ENCODE measurements at places on chromosomes 6 and 20. TPM values are rescaled to one million over a fixed set of nuclear protein-coding genes. Genes with fewer than 3 reads are reported as not detected.

DNA sequence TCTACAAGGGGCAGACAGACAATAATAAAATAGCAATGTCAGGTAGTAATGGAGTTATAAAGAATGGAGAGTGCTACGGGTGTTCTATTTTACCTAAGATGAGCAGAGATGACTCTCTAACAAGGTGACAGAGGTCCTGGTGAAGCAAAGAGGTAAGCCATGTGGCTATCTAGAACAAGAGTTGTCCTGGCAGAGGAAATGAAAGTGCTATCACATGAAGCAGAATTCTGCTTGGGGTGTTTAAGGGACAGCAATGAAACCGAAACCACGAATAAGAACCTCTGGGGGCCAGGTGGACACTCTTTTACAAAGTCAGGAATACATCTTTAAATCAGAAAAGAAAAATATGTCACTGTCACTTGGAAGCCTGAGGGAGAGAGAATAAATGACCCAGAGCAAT, 37.9 kb upstream of the IRAK1BP1 start:
- no peak for DNase-seq

DNA sequence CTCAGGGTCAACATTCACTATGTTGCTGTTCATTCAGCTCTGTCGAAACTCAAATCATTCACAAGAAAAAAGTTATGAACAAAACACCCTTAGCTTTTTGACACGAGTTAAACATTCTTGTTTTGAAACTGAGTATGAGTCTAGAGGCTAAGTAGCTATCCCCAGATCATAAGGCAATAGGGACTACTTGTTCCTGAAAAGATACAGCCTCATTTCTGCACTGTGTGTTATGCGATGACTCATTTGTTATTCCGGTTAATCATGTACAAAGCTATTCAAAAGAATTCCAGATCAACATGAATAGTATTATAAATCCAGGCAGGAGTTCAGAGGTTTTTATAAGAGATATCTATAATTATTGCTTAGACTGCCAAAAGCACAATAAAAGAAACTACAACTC, 908.0 kb downstream of the QKI start:
- DNase-seq: no peak

- no peak for DNase-seq
Measured at GRCh38 chr6:150115769-150116168, 27.1 kb upstream of the PPP1R14C start.

DNA sequence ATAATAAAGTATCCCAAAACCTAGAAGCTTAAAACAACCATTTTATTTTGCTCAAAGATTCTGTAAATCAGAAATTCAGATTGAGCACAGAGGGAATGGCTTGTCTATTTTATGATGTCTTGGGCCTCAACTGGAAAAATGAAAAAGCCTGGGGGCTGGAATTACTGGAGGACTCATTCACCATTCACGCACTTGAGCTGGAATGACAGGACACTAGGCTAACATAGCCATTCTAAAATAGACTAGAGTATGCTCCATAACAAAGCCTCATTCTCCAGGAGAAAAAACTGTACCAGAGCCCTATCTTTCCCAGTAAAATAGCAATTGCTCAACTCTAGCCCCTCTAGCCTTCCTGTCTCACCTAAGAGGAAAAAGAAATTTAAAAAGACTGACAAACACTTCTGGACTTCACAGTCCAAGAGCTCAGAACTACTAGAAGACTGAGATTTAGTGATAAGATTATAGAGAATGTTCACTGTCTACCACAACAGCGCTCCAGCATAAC, 145.4 kb upstream of the BTBD3 start:
- DNase-seq: no peak

DNA sequence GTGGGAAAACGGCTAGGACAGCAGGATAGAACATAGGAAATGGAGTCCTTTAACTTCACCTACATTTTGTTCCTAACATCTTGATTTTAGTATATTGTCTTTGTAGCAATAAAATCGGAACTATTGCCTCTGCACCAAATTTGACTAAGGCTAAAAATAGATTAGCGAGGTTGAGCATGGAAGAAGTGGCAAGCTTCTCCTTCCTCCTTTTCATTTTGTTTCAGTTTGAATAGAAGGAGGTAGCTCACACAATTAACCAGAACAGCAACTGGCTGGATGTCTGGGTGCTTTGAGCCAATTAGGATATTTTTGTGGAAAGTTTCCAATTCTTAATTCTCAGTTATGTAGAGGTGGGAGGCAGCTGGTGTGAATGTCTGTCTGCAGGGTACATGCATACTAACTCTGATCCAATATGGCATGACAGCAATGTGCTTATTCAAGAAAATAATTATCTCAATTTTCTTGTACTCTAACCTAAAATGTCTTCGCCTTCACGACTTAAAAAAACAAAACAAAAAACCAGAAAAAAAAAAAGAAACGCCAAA, 3.1 kb upstream of the HECA start:
- DNase-seq: no peak

DNA sequence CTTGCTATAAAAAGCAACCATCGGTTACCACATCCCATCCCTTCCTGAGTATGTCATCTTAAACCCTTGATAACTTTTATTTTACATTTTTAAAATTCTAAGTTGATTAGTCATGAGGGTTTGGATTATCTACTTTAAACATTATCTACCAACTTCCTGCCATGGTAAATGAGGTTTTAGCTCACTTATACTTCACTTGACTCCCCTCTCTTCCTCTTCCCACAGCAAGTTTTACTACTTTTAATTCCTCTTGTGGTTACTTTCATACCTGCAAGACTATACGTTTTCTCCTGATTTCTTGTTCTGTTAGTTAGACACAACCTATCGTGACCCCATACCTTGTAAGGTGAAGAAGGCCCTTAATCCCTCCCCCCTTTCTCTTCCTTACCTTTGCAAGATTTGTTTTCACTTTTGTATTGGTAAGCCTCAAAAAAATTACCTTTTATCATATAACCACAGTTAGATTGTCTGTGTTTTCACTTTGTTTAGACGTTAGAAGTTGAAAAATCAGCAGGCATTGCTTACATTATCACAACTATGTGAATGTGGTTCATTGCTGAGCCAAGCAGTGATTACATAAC, 60.1 kb upstream of the OGFRL1 start:
- DNase-seq: no peak

DNA sequence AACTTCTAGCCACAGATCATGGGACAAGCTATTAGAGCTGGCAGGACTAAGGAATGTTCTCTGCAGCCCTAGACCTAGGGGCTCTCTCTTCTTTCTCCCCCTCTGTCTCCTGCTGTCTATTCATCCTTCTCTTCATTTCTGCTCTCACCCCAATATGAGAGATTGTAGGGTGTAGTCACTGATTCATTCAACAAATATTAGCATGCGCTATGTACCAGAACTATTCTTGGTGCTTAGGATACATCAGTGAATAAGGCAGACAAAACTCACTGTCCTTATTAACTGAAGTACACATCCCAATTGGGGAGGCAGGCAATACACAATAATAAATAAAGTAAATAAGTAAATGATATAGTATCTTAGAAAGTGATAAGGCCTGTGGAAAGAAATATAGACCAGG, 14.7 kb upstream of the SIRPB2 start:
- DNase-seq: no peak

DNA sequence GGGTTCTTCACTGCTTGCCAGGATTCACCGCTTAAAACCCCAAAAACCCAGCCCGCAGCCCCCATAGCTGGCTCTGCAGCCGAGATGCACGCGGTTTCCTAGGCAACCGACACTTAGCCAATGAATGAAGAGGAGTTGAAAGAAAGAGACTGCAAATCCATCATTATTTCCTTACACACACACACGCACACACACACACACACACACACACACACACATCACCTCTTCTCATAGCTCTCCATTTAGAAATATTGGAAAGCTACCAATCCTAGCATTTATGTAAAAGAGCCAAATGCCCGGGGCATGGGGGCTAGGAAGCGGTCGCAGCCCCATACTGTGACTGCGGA, 3.4 kb upstream of the TUBB2B start:
- DNase-seq: no peak

- DNase-seq: no peak
Measured at GRCh38 chr6:42038163-42038562, 12.2 kb upstream of the TAF8 start.

GRCh38 chr6:77650098-77650663, 2.7 kb upstream of the MEI4 start:
- no peak for DNase-seq

- no peak for DNase-seq
Measured at GRCh38 chr20:23086056-23086566, at the start of gene CD93. CD93 (minus strand) TSS chr20:23086324; CDS start chr20:23086192, 132 bp downstream.

GRCh38 chr6:42269553-42269952, 51.9 kb upstream of the MRPS10 start:
- no peak for DNase-seq

GRCh38 chr6:158021814-158022748, 40.4 kb downstream of the SYNJ2 start:
- no peak for DNase-seq

- no peak for DNase-seq
Measured at GRCh38 chr6:5084781-5085647, at the start of gene PPP1R3G. PPP1R3G (plus strand) TSS chr6:5085341; CDS start chr6:5085486, 145 bp downstream.

GRCh38 chr20:12535316-12535715, 473.5 kb upstream of the SPTLC3 start:
- DNase-seq: no peak

DNA sequence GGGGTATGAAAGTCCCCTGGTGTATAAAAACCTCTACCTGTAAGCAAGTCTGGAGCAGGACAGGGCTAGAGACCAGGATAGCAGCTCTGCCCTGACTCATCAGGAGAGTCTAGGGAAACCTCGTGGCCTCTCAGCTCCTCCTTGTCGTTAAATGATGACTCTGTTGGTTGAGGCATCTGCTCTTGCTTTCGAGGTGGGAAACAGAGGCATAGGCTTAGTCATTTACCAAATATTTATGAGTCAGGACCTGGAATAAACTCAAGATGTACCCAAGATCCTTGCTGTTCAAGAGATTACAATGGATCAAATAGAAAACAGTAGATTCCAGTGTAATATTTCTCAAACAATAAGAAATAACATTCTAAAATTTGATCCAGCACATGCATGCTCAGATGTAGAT, 5.5 kb downstream of the MANBAL start:
- no peak for DNase-seq

- no peak for DNase-seq
Measured at GRCh38 chr6:166277892-166278578, 30.2 kb downstream of the PRR18 start.

GRCh38 chr6:13400772-13401171, 72.4 kb upstream of the TBC1D7 start:
- DNase-seq: no peak

- DNase-seq: no peak
Measured at GRCh38 chr6:7537565-7538174, 3.8 kb upstream of the DSP start.

DNA sequence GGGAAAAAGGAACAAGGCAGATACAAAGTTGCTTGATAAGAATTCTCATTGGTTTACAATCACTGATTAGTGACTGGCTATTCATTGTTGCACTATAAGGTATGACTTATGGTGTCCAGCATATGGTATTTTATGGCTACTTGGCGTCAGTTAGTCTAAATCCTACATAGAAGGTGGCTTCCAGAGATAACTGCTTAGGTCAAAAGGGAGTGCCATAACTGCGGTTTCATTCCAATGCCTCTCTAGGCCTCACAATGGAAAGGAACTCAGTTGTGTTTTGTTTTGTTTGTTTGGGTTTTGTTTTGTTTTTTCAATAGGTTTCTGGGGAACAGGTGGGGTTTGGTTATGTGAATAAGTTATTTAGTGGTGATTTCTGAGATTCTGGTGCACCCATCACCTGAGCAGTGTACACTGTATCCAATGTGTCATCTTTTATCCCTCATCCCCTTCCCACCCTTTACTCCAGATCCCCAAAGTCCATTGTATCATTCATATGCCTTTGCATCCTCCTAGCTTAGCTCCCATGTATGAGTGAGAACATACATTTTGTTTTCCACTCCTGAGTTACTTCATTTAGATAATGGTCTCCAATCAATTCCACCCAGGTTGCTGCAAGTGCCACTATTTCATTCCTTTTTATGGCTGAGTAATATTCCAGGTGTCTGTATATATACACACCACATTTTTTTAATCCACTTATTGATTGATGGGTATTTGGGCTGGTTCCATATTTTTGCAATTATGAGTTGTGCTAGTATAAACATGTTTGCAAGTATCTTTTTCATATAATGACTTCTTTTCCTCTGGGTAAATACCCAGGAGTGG, 7.0 kb downstream of the GOPC start:
- no peak for DNase-seq

DNA sequence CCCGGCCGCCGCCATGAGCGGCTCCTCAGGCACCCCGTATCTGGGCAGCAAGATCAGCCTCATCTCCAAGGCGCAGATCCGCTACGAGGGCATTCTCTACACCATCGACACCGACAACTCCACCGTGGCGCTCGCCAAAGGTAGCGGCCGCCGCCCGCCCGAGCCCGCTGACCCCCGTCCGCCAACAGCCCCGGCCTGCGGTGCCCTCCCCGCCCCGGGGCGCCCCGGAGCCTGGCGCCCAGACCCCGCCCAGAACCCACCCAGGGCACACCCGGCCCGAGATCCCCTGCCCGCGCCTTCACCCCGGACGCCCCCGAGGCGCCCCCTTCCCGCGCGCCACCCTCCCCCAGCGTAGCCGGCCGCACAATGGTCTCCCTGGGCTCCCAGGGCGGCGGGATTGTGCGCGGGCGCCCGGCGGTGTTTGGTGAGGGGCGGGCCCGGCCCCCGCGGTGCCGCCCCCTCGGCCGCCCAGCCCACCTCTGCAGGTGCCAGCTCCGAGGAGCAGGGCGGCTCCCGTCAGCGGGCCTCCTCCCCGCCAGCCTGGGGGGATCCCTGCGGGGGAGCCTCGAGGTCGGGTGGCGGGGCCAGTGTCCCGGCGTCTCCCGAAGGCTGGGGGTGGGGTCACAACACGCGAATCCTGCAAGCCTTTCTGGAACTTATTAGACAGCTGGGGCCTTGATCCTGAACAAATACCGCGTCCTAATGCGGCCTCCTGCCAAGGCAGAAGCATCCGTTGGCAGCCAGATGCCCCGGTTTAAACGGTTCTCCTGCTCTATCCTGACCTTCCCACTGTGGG, 577 bp downstream of the LSM14B start:
- DNase-seq: no peak

Gene CLVS2
- 2.1 TPM for total RNA-seq

Gene WFDC12
- total RNA-seq: not detected

Gene TUBB1
- 0.58 TPM for total RNA-seq

Gene ZSCAN31
- total RNA-seq: 21.5 TPM

Gene EYS
- 4.4 TPM for total RNA-seq

Gene BNIP5
- total RNA-seq: not detected

Gene PNLDC1
- not detected for total RNA-seq

Gene PRSS16
- 2.0 TPM for total RNA-seq

All from urinary bladder (tissue), 4 donors.